ENCODE measurements at places on chromosomes 16 and 17.

GRCh38 chr17:17200311-17200710 lies 5.8 kb downstream of the PLD6 start:
- DNase-seq, result no peak

- no peak for DNase-seq
These were observed 24.9 kb downstream of the GSE1 start for GRCh38 chr16:85637808-85638647.

- DNase-seq, result no peak
These were observed 39.0 kb downstream of the IQCK start for GRCh38 chr16:19757026-19757425.

GRCh38 chr16:14097182-14097959 lies 26.3 kb downstream of the MRTFB start:
- no peak for DNase-seq

GRCh38 chr17:44385287-44386181 lies 3.9 kb downstream of the ITGA2B start:
- DNase-seq, result peak; percentile 52

DNA sequence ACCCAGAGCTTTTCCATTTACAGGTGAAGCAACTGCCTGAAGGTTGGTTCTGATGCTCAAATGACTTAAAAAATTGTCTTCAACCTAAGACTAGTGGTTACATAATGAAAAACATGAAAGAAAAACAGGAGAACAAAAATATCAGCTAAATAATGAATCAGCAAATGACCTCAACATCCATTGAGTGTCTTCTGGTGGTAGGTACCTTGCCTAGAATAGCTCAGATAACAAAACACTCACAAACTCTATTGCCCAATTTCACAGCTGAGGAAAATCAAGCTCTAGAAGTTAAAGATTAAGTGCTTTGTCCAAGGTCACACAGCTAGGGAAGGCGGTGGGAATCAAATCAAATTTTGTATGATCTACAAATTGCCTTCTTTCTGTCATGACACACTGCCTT lies 304.6 kb upstream of the CDH11 start:
- no peak for DNase-seq

DNA sequence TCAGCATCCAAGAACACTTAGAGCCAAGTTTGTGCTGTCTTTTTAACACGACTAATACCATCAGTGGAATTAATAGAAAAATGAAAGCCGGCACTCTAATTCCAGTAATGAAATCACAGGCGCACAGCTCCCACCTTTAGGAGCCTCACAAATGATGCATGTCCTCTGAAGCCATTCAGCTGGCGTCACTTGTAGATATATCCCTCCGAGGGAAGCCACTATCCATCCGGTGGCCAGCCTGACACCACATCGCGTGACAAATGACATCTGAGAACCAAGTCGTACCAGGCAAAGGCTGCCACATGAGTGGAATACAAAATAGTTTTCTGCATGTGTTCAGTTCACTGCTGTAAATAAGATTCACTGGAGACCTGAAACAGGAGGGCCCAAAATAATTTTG lies 205.6 kb downstream of the GRIN2A start:
- DNase-seq, result no peak

DNA sequence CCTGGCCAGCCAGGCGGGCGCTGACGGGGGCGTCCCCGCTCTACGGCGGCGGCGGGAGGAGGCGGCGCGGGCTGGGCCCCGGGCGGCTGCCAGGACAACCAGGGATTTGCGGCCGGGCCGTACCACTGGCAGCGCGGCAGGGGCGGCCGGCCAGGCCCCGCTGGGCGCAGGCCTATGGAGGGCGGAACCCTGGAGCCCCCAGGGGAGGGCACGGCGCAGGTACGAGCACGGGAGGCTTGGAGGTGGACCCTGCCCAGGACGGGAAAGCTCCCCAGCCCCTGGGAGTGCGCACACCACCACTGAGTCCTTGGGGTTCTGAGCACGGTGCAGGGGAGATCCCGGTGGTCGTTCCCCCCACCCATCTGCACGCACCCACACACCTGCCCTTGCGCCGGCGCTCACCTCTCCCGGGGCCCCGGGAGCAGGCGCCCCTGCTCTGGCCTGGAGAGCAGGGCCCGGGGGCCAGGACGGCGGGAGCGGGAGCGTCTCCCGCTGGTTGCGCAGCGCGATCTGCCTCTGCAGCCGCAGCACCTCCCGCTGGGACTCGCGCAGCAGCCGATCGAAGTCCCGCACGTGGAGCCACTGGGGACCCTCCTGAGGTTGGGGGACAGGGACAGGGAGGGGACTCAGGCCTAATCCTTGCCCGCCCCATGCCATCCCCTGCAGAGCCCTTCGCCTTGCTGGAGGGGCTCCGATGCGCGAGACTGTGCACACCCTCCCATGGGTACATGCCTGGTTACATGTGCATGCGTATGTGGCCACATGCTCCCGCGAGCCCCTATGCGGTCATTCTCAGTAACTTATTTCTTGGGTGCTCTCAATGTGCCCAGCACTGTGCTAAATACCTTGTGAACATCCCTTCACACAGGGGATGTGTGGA lies 3.9 kb downstream of the TSPOAP1 start:
- no peak for DNase-seq

DNA sequence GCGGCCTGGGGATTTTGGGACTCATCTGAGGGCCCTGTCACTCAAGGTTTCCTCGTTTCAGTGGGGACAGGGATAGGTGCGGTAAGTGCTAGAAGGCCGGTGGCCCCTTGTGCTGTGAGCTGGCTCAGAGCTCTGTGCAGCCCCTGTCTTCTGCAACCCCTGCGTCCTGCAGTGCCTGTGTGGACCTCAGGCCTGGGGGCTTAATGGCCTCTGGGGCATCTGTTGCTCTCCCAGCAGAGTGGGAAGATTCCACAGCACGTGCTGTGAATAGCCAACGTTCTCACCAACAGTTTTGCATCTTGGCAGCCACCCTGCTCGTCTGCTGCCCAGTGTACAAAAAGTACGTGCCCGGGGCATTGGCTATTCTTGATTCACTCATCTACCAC lies 4.9 kb downstream of the FOXC2 start:
- no peak for DNase-seq

GRCh38 chr16:74113545-74113944 lies 183.1 kb upstream of the PSMD7 start:
- no peak for DNase-seq

DNA sequence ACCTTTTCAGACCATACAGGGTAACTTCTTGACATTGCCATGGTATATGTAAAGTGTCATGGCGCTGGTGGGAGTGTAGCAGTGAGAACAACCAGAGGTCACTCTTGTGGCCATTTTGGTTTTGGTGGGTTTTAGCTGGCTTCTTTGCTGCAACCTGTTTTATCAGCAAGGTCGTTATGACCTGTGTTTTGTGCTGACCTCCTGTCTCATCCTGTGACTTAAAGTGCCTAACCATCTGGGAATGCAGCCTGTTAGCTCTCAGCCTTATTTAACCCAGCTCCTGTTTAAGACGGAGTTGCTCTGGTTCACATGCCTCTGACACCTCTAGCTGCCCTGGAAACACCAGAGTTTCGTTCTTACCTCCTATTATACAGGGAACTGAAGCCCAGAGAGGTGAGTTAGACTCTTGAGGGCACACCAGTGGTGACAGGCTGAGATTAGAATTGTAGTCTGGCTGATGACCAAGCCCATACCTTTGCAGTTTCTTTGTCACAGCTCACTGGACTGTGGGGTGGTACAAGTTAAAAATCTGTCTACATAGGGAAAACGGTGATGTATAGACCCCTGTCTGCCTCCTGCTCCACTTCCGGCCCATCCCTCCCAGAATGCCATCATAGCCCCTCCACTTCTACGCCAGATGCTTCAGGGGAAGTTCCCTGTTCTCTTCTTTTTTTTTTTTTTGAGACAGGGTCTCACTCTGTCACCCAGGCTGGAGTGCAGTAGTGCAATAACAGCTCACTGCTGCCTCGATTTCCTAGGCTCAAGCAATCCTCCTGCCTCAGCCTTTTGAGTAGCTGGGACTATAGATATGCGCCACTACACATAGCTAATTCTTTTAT lies 21.0 kb downstream of the KSR1 start:
- DNase-seq, result no peak

DNA sequence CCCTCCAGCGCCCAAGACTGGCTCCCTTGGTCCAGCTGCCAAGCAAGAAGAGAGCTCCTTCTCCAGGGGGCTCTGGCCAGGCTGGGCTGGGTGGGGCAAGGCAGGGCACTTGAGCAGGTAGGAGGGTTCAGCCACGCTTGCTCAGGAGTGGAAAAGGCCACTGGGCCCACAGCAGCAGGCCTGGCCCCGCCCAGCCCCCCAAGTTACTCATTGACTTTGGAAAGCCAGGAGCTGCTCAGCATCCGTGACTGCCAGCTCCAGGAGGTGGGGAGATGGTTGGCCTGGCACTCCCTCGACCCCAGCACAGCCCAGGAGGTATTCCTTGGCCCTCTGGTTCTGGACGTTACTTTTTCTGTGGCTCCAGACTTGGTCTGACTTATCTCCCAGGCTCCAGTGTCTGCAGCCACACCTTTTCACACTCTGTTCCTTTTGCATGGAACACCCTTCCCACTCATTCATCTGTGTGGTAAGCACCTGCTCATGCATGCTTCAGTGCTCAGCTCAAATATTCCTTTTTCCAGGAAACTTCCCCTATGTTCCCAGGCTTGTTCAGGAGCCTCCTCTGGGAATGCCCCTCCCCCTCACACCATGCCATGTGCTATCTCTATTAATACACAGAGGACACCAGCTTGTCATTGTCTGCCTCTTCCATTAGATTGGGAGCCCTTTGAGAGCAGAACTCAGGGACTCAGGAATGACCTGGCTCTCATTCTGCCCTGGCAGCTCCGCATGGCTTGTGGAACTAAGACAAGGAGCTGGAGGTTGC lies at the start of gene CDH16:
CDH16 (minus strand) TSS at position 83 of the 766 bp plus-strand sequence. CDS start 820 bp downstream, outside the sequence.
- no peak for DNase-seq

- no peak for DNase-seq
These were observed 5.4 kb downstream of the ZCCHC14 start for GRCh38 chr16:87487361-87487924.

- DNase-seq, result no peak
These were observed 1.9 kb upstream of the GRB7 start for GRCh38 chr17:39735882-39736281.

DNA sequence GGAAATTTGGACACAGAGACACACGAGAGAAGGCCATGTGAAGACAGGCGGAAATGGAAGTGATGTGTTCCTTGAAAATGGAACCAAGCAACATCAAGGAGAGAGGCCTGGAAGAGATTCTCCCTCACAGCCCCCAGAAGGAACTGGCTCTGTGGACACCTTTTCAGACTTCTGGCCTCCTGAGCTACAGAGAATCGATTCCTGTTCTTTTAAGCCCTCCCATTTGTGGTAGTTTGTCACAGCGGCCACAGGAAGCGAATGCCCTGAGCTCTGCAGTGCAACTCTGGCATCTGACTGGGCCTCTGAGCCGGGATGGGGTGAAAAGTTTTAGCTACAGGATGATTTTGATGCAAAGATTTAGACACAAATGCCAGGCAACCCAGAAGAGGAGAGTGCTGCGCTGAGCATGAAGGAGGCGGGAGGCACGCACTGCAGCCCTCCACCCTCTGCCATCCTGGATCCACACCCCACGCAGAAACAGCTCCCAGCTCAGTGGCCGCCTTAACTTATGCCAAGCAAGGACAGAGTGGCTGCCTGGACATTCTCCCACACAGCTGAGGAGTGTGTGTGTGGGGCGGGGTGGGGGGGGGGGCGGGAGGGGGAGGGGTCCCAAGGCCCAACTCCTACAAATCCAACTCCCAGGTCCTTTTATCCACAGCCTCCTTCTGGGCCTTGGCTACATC lies 2.2 kb downstream of the TIMP2 start:
- DNase-seq, result no peak

- peak; percentile 51 for DNase-seq
These were observed 60.7 kb upstream of the ADCY9 start for GRCh38 chr16:4176906-4177417.

DNA sequence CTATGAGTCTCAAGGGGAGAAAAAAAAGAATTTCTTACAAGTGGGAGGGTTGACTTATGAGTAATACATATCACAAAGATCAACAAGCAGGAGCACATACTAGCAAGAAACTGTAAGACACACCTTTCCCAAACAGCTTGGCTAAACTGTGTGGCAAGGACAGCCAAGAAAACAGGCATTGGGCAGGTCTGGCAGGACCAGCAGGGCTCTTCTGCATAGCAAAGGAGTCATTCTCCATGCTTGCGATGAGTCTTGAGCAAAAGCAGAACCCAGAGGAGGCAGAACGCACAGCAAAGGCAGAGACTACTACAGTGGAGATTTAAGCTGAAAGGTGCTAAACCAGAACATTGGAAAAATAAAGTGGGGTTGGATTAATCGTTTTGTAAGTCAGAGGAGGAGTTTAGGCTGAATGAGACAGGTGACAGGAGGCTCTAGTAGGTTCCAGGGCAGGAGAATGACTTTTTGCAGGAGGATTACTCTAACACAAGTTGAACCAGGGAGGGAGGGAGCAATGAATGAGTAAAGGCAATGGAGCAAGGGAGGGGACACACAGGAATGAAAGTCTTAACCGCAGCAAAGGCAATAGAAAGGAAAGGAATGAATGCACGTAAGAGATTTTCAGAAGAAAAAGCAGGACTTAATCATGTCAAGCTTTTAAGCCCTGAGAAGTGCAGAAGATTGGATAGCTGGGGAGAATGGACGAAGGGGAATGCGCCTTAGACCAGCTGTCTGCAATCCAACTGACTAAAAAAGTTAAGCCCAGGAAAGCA lies 2.7 kb downstream of the N4BP1 start:
- no peak for DNase-seq

GRCh38 chr16:87306516-87306915 lies 10.7 kb downstream of the C16orf95 start:
- DNase-seq, result no peak

DNA sequence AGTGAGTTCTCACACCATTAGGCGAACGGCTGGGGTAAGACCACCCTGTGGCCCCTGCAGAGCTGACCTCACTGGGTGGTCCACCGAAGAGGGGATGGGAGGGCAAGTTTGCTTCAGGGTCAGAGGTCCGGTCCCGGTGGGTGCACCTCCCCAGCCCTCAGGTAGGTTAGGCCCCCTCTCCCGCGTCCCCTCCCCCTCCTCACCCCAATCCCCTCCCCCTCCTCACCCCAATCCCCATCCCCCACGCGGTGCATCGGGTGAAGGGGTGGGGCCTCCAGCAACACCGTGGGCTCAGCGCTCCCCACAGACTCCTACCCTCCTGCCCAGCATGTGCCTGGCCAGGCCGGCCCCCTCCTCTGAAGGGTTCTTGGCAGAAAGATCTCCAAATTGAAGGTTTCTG lies 13.4 kb downstream of the MCRIP1 start:
- DNase-seq, result no peak

GRCh38 chr17:29621751-29622194 lies 939 bp downstream of the CORO6 start:
- DNase-seq, result no peak

DNA sequence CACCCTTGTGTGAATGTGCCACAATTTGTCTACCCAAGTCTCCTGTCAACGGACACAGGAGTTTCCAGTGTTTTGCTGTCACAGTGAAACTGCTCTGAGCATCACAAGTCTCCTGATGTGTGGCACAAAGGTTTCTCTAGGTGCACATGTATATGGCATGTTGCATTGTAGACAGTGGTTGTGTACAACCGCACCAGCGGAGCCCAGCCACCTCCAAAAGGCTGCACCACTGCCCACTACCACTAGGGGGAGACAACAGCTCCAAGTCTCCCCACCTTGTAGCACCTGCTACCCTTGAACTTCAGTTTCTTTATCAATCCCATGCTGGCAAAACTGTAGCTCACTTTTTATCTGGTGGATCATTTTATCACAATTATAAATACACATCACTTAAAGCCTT lies 95.5 kb upstream of the ZNF469 start:
- no peak for DNase-seq

- peak; percentile 3 for DNase-seq
These were observed 31.1 kb downstream of the PPM1E start for GRCh38 chr17:58786586-58787295.

GRCh38 chr17:35239823-35240222 lies 3.0 kb upstream of the SLFN5 start:
- no peak for DNase-seq

GRCh38 chr16:28187595-28188004 lies 24.2 kb downstream of the XPO6 start:
- no peak for DNase-seq

All from COLO829 (cell line).